Hepatocyte (in vitro differentiated cells): ENCODE measurements at places on chromosomes 1 and 21.

GRCh38 chr1:230753191-230753585, 6.0 kb downstream of the CAPN9 start:
- DNase-seq, result no peak

GRCh38 chr21:34797921-34798535, 129.2 kb downstream of the CLIC6 start:
- no peak for DNase-seq

DNA sequence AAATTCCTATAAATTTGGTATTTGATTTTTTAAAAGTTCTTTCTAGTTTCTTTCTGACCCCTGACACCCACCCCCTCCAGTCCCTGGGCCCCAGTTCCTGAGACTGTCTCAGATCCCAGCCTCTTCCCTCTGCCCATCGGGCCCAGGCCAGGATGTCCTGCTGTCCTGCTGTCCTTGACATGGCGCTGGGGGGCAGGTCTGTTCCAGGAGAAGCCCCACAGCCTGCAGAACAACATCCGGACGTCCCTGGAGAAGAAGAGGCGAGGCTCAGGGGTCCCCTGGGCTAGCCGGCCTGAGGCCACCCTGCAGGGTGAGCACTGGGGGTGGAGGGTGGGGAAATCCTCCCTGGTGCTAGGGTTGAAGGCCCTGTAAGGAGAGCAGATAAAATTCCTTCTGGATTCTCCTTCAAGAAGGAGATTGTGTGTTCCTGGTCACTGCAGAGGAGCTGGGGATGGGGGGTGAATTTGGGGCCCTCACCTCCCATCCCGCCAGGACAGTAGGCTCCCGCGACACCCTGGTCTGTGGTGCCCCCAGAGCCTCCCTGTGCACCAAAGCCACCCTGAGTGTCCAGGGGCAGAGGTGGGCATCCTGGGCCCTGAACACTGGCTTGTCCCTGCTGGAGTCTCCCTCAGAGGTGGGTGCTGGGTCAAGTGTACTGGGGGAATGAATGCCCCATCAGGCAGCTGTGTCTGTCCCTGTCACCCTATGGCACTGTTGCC, 45.0 kb downstream of the DISP3 start:
- DNase-seq, result no peak

GRCh38 chr1:205312866-205313562, 8.5 kb downstream of the NUAK2 start:
- DNase-seq, result no peak
